ENCODE measurements at places on chromosomes 5 and 9.

- peak; percentile 59 for DNase-seq
Measured at GRCh38 chr5:115069087-115069968, 100.4 kb downstream of the TRIM36 start.

DNA sequence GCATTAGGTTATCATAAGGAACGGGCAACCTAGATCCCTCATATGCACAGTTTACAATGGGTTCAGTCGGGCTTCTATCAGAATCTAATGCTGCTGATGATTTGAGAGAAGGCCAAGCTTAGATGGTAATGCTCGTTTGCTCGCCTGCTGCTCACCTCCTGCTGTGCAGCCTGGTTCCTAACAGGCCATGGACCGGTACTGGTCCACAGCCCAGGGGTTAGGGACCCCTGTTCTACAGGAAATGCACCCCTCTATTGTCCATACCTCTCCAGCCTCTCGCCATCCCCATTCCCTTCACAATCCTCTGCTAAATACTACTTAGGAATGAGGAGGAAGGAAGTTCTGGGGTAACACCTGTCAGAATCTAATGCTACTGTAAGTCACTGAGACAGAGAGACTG, 75.1 kb downstream of the OXCT1 start:
- DNase-seq: peak; percentile 20

- no peak for DNase-seq
Measured at GRCh38 chr5:8493176-8493575, 624.2 kb downstream of the MTRR start.

- DNase-seq: no peak
Measured at GRCh38 chr9:93187047-93187446, 3.1 kb downstream of the WNK2 start.

- no peak for DNase-seq
Measured at GRCh38 chr9:135476561-135477355, 2.8 kb upstream of the PPP1R26 start.

DNA sequence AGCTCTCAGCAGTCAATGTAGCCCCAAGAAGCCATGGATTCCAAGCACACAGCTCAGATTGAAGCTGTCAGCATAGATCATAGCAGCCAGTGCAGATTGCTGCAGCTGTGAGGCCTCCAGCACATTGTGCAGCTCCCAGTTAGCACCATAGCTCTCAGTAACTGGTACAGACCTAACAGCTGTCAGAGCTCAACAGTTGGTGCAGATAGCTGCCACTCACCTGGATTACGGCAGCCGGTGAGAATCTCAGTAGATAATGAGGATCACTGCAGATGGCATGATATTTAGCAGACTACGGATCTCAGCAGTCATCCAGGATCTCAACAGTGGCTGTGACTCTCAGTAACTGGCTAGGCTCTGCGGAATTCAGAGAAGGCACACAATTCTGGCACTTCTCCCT, 500.4 kb downstream of the TUSC1 start:
- DNase-seq: no peak

DNA sequence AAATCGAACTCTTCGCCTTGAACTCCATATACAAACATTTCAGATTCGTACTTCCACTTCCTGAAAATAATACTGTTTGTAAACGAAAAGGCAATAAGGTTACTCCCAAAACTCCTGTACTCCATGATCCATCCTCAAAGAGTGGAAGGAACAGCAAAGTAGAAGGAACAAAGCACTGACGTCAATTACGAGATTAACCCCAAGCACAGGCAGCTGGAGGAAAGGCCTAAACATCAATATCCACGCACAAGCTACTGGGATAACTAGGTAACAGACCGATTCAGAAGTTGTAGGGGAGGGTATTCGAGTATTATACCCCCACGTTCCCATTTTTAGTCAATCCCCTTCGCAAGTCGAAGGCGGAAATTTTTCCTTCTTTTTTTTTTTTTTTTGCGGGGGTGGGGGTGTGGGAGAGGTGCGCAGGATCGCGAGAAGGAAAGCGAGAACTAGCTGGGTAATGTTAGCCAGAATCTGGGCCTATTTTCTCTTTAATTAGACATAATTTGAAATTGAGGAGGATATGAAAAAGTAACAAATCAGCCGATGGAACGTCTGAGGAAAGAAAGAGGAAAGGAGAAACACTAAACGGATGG, 909 bp downstream of the AFF4 start:
- DNase-seq: peak; percentile 61

GRCh38 chr9:5553211-5553610, 42.9 kb downstream of the PDCD1LG2 start:
- DNase-seq: no peak

DNA sequence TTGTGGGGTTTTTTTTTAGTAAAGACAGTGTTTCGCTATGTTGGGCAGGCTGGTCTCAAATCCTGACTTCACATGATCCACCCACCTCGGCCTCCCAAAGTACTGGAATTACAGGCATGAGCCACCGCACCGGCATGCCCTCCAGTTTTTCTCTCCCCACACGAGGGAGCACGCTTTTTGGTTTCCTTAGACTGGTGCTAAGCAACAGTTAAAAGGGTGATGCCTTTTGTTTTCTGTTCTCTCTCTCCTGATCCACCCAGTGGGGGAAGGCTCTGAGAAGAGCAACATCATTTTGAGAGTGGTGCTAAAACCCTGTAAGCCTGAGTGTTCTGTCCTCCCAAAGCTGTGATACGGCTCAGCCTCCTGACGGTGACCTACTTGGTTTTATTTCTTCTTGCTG, 146.6 kb downstream of the MAN2A1 start:
- DNase-seq: no peak

- no peak for DNase-seq
Measured at GRCh38 chr5:32543291-32543690, 42.1 kb upstream of the SUB1 start.

DNA sequence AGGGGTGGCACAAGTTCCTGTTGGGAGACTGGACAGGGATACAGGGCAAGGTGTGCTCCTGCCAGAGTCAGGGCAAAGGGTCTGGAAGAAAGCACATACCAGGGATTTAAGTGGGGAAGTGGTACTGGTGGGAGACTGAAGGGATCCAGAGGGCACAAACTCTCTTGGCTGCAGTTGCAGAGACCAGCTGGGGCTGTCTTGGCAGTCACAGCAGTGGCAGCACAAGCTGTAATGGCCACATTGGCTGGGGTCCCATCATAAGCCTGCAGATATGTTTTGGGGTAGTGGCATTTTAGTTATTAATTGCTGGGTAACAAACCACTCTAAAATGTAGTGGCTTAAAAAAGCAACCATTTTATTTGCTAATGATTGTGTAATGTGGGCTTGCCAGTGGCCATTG, 492.2 kb downstream of the ENC1 start:
- peak; percentile 71 for DNase-seq

DNA sequence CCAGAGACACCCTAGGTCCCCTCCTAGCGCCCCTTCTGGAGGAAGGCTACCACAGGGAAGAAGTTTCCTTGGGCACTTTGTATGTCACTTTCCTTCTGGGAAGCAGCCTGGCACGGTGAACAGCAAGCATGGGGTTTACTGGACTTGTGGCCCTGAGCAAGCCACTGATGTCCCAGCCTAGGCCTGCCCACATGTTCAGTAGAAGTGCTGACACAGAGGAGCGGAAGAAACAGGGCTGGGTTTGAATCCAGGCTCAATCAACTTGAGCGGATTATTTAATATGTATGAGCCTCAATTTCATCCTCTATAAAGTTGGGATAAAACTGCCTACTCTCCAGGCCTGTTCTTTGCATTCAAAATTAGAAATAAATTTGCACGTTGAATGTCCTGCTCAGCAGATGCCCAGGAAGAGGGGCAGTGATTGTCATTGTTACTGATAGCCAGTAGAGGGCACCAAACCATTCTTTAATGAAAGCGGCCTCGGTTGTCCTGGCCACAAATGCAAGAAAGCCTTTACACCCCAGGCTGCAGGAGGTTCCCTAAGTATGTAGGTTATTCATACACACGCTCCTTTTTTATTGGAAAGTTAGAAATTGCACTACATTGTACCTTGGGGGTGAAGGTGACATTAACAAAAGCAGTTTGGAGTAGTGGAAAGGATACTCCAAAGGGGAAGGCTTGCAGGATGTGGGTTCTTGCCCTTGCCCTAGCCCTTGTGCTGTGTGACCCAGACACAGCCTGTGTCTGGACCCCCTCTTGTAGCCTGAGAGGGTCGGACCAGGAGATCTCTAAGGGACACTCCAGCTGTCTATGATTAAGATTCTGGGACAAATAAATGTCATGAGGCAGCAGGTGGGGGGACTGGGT, 13.4 kb upstream of the XPA start:
- peak; percentile 44 for DNase-seq

DNA sequence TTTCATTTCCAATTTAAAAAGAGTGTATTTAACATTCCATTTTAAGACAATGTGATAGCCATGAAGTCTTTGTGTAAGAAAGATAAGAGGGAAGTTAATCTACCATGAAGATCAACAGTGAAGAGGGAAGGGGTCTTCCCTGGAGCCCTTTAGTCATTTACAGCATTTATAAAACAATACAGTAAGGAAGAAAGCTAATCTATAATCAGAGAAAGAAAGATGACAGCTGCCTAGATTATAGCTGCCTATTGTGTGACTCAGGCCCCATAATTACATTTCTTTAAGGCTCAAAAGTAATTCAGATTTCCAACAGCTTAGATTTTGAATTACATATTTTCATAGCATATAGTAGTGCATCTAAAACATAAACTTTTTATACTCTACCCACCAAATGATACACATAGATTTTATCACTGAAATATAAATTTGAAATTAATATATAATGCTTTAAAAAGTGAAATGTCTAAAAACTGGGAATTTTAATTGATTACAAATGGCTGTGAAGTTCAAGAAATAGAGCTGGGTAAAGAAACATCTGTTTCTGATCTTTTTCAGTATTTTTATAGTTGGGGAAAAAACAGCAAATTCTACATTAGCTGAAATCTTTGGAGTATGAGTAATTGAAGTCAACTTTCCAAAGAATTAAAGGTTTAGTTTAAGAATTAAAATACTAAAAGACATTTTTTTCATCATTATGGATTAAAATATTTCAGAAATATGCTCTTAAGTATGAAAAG, 89.6 kb downstream of the RIC1 start:
- no peak for DNase-seq

- no peak for DNase-seq
Measured at GRCh38 chr9:13478160-13478559, 198.7 kb upstream of the MPDZ start.

DNA sequence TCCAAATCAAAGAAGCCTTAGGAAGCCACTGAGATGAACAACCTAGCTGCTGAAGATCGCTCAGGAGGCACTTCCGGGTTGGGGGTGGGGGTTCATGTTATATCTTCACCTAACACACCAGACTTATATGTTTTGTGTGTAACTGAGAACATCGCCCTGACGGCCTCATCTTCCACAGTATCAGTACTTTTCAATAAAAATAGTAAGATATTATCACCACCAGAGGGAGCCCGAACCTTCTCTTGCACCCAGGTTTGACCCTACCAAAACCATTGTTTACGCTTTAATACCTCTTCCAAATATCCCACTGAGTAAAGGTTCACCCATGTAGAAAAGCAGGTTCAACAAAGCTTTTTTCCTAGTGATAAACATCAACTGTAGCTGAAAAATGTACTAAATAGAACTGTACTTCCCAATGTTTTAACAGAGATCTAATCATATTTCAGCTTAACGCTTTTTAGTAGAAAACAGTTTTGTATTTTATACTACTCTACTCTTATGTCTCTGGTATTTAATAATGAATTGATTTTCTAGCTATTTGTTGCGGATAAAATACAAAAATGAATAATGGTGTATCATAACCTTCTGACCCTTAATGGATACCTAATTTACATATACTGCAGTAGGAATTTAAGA, 244.0 kb downstream of the EPB41L4A start:
- no peak for DNase-seq

GRCh38 chr5:124806373-124807077, 60.1 kb upstream of the ZNF608 start:
- peak; percentile 83 for DNase-seq

GRCh38 chr5:40572937-40573336, 106.8 kb upstream of the PTGER4 start:
- DNase-seq: peak; percentile 79

- DNase-seq: no peak
Measured at GRCh38 chr9:5263351-5264218, 32.4 kb downstream of the INSL4 start.

All from right hindlimb (tissue), 1 donor.